IPS DF 19.7 (cell line): ENCODE measurements at places on chromosomes 7 and 10.

DNA sequence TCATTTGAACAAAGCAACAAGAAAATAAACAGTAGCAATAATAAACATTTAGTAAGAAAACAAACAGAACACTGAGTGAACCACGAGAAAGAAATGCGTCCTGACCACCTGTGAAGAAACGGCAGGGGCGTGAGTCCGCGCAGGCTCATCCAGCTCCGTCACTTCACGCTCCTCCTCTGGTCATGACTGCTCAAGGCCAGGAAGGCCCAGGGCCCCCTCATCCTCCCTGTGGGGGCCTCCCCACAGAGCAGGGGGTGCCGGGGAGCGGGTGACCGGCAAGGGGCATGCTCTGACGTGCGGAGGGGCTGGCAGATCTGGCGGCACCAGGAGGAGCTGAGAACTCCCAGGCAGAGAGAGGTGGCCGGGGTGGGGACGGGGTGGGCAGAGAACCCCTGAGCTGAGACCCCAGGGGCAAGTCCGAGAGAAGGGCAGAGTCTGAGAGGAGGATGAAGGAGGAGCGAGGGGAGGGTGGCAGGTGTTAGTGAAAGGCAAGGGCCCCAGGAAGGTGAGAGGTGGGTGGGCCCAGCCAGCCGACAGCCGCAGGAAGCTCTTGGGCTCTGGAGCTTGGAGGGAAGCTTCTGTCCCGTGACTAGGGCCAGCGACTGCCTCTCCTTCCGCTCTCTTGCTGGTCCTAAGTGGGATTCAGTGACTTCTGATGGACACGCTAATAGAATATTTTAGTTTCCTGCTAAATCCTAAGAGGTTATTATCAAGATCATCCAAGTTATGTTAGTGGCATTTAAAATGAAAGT lies 223.9 kb downstream of the TCERG1L start:
- no peak for DNase-seq

GRCh38 chr10:129548600-129548999 lies 81.6 kb downstream of the MGMT start:
- no peak for DNase-seq

DNA sequence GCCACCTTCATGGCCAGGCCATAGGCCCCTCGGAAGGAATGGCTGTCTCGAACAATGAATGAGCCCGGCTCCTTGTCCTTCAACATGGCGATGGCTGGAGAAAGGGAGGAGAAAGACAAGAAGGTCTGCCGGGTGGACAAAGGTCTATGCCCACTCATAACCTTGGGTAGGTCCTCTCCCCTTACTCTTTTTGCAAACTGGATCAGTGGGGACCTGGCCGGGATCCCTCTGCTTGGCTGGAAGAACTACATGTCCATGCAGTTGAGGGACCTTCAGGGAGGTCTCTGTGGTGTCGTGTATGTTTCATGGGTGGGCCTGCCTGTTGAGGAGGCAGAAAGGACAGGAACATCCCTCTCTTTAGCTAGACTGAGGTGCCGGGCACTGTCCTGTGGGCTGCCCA lies 284.8 kb downstream of the TNS3 start:
- DNase-seq = no peak

DNA sequence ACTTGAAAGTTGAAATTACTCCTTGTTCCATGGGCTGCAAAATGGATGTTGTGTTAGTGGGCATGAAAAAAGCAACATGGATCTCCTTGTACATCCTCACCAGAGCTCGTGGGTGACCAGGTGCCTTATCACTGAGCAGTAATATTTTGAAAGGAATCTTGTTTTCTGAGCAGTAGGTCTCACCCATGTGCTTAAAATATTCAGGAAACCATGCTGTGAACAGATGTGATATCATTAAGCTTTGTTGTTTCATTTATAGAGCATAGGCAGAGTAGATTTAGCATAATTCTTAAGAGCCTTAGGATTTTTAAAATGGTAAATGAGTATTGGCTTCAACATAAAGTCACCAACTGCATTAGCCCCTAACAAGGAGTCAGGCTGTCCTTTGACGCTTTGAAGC lies 316.6 kb downstream of the TYW1 start:
- DNase-seq = no peak

- DNase-seq = peak; percentile 76
These were observed 6.5 kb downstream of the TSPAN14 start for GRCh38 chr10:80460399-80461207.
